ENCODE measurements at places on chromosomes 11 and 22. TPM values are rescaled to one million over a fixed set of nuclear protein-coding genes. Genes with fewer than 3 reads are reported as not detected.

The IZUMO1R gene
- total RNA-seq, result not detected

The ARHGAP8 gene
- total RNA-seq, result 2.4 TPM

The RNF121 gene
- 32.7 TPM for total RNA-seq

The CRYBB1 gene
- not detected for total RNA-seq

The SPI1 gene
- not detected for total RNA-seq

The MPPED2 gene
- not detected for total RNA-seq

The E2F8 gene
- not detected for total RNA-seq

The PLXNB2 gene
- 125 TPM for total RNA-seq

The GUCY1A2 gene
- 9.2 TPM for total RNA-seq

The CCDC116 gene
- 0.61 TPM for total RNA-seq

The C11orf16 gene
- total RNA-seq, result not detected

The CAPN5 gene
- total RNA-seq, result 19.5 TPM

The IFITM10 gene
- 1.2 TPM for total RNA-seq

Measured in hair follicle dermal papilla cell (primary cell).